Esophagus squamous epithelium (tissue), 5 donors: ENCODE measurements at places on chromosomes 2 and 18. TPM values are rescaled to one million over a fixed set of nuclear protein-coding genes. Genes with fewer than 3 reads are reported as not detected.

Gene DSC2
- 154 TPM for total RNA-seq

- DNase-seq, result no peak
Observed at GRCh38 chr2:43414586-43415135, 181.2 kb downstream of the THADA start.

Gene ST6GAL2
- total RNA-seq, result 3.1 TPM

Gene TMEM17
- total RNA-seq, result 3.4 TPM

DNA sequence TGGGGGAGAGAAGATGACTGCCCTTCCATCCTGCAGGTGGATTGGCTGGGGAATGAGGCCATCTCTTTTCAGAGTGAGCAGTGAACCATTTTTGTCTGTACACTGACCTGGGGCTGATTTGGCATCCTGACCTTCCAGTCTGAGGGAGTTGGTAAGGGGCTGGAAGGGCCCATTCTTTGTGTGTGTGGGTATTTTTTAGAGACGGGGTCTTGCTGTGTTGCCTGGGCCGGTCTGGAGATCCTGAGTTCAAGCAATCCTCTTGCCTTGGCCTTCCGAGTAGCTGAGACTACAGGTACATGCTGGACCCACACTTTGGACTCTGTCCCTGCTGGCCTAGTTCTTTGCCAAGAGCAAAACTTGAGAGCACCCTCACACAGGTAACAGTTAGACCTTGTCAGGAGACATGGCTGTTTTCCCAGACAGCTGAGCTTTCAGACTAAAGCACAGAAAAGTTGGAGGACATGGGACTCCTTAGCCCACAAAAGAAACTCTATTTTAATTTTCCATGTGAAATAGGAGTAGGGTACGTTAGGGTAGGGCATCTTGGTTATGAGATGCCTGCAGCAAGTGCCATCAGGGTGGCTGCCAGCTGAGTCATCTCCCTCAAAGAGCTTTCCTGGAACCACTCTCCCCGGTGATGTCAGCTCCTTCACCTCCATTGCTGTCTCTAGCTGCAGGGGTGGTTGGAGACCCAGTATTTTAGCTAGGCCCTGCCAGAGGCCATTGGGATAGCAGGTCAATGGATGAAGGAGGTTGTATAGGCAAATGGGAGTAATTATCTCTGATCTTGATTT, 60.7 kb downstream of the DGKD start:
- no peak for DNase-seq

GRCh38 chr2:217068677-217069250, 208.9 kb upstream of the TNP1 start:
- no peak for DNase-seq
